ENCODE measurements at places on chromosomes 7 and 10.

- DNase-seq, result no peak
Measured at GRCh38 chr10:77231884-77232610, 405.6 kb downstream of the KCNMA1 start.

DNA sequence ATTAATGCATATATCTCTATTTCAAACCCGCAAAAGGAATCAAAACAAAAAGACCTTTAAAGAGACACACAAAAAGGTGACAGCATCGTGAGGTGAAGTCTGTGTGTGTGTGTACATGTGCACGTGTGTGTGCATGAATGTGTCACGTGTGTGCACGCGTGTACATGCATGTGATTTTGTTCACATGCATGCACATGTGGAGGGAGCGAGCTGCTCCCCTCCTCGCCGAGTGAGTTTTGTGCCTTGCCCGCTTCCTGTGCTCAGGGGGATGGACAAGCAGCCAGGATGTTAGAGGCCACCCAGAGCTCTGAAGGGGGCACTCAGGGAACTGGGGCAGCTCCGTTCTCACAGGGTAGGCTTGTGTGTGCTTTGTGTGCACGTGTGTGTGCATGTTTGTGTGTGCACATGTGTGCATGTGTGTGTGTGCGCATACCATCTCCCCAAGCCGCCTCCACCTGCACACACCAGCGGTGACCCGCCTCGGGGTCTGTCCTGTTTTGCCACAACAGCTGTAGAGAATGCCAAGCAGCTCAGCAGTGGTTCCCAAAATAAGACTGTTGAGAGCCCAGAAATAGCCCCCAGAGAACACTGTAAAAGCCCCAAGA, 191.2 kb downstream of the PTPRN2 start:
- no peak for DNase-seq

GRCh38 chr7:102389810-102390209, 6.4 kb upstream of the PRKRIP1 start:
- no peak for DNase-seq

- DNase-seq, result no peak
Measured at GRCh38 chr7:115505136-115505535, 525.4 kb downstream of the TFEC start.

DNA sequence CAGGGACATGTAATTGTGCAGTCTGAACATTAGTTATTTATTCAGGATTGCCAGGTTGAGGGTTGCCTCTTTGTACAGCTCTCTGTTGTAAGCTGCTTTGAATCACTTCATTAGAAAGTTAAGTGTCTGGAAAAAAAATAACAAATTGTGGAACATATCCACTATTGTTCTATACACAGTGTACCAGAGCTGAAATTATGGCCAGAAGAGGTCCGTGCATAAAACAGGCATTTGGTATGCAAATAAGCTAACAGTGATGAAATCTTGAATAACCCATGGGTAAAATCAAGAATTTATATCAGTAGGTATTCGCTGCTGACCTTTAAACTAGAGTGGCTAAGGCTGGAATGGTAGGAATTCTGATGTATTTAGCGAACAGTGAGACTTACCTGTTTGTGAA, 152.1 kb downstream of the LHFPL3 start:
- DNase-seq, result no peak

DNA sequence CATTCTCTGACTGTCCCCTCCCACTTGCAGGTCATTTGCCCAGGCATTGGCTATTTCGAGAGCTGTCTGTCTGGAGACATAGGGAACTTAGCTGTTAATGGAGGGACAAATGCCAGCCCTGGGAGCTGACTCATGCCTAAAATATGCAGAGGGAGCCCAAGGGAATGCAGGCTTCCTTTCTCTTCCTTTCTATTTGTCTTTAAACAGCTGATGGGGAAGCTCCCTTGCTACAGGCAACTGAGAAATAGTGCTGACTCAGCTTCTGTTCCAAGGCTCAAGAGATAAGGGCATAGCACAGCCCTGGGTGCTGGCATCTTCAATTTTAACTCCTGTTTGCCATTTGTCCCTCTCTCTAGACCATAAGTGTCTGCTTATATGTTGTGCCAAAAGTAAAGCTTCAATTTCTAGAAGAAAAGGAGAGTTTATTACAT, 82.7 kb upstream of the C1GALT1 start:
- no peak for DNase-seq

GRCh38 chr10:5631936-5632335, 34.5 kb downstream of the ASB13 start:
- DNase-seq, result no peak

GRCh38 chr10:4532467-4532866, 293.5 kb upstream of the AKR1E2 start:
- no peak for DNase-seq

- no peak for DNase-seq
Measured at GRCh38 chr7:47304727-47305719, 276.9 kb downstream of the TNS3 start.

GRCh38 chr7:41907444-41907843, 204.6 kb upstream of the INHBA start:
- DNase-seq, result no peak

DNA sequence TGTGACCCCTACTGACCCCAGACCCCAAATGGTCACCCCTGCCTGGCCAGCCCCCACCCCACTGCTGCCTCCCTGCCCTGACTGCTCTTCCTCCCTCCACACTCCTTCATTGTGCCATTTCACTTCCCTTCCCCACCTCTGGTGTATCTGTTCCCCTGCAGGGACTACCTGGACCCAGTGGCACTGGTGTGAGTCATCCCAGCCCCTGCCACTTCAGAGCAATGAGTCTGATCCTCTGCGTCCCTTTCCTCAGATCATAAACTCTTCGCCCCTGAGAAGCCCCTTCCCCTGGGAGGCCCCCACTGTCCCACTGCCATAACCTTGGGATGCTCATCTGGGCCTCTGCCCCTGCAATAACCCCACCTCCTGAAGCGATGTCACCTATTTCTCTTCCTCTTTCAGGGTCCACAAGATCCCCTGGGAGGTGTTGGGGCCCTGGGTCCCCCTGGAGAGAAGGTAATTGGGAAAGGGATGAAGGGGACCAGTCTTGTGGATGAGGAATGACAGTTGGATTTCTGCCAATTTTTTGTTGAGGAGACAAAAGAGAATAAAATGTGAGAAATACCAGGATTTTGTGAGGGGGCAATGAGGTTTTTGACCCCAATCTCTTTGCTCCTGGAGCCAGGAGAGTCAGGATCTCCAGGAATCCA, 19.1 kb upstream of the VOPP1 start:
- peak; percentile 14 for DNase-seq

Data from GM13977 (cell line).